ENCODE measurements at places on chromosomes 4 and X.

GRCh38 chr4:137390707-137391106, 141.6 kb downstream of the PCDH18 start:
- no peak overlapping the region for H3K27ac ChIP-seq
- no peaks in the 10 kb centered on the region for H3K36me3 ChIP-seq
- H3K4me1 ChIP-seq = no peaks in the 10 kb centered on the region
- no peak overlapping the region for H3K4me3 ChIP-seq

DNA sequence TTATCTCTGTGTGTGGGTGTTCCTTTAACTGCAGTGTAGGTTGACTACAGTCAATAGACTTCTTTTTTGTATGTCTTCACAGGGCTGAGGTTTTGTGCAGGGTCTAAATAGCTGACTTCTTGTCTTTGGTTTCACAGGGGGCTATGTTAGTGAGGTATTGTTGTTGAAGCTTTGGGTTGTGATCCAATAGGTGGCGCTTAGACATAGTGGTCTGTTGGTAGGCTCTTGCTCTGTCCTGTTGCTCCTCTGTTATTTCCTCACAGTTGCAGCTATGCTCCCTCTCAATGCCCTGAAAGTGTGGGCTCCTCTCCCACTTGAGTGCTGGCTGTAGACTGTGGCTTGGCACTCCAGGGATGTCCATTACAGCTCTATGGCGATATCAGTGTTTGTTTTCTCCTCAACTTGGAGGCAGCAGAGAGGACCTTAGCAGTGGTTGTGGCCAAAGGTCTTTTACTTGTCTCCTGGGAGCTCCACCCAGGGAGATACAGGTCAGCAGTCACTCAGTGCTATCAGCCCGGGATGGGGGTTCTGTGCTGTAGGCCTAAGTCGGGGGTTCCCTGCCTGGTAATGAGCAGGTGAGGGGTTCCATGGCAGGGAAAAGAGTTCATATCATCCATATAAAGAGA, 14.0 kb downstream of the POF1B start:
- no peaks in the 10 kb centered on the region for H3K36me3 ChIP-seq
- no peak for DNase-seq
- H3K4me3 ChIP-seq = no peak overlapping the region
- H3K27me3 ChIP-seq = no peaks in the 10 kb centered on the region

GRCh38 chr4:107619066-107619465, 101.0 kb downstream of the PAPSS1 start:
- H3K4me1 ChIP-seq = peaks cover 13% of the 10 kb centered on the region
- no peak overlapping the region for H3K27ac ChIP-seq
- no peaks in the 10 kb centered on the region for H3K36me3 ChIP-seq
- H3K27me3 ChIP-seq = no peaks in the 10 kb centered on the region
- H3K4me3 ChIP-seq = no peak overlapping the region

DNA sequence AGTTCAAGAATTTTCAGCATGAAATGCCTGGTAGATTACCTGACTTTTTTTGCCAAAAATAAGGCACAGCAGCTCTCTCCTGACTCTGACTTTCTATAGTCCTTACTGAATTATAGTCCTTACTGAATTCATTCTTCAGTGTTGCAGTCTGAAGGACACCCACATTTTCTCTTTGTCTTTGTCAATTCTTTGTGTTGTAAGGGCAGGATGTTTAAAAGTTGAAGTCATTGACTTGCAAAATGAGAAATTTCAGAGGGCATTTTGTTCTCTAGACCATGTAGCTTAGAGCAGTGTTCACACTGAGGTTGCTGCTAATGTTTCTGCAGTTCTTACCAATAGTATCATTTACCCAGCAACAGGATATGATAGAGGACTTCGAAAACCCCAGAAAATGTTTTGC, 168.0 kb downstream of the SOWAHB start:
- no peak for DNase-seq
- H3K4me1 ChIP-seq = peaks cover 13% of the 10 kb centered on the region
- H3K36me3 ChIP-seq = no peaks in the 10 kb centered on the region

GRCh38 chr4:140926672-140927071, 170.5 kb upstream of the TBC1D9 start:
- no peak overlapping the region for H3K4me3 ChIP-seq
- no peak overlapping the region for H3K27ac ChIP-seq
- no peaks in the 10 kb centered on the region for H3K36me3 ChIP-seq
- no peak for DNase-seq

- H3K4me3 ChIP-seq = no peak overlapping the region
- H3K4me1 ChIP-seq = no peaks in the 10 kb centered on the region
- no peaks in the 10 kb centered on the region for H3K27me3 ChIP-seq
- no peaks in the 10 kb centered on the region for H3K36me3 ChIP-seq
- DNase-seq = no peak
These were observed 148.4 kb upstream of the PLAC1 start for GRCh38 chrX:134806707-134807038.

- H3K27ac ChIP-seq = no peak overlapping the region
- no peak for DNase-seq
- no peaks in the 10 kb centered on the region for H3K36me3 ChIP-seq
- no peak overlapping the region for H3K4me3 ChIP-seq
These were observed 68.0 kb downstream of the ATOH1 start for GRCh38 chr4:93896516-93896915.

DNA sequence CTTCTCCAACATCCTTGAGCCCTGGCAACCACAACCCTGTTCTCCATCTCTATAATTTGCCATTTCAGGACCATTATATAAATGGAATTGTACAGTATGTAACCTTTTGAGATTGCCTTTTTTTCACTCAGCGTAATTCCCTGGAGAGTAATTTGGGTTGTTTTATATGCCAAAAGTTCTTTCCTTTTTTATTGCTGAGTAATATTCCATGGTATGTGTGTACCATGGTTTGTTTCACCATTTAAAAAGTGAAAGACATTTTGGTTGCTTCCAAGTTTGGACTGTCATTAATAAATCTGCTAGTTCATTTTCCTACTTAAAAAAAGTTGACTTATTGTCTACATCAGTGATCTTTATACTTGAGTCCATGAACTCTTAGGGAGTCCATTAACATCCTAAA, 33.0 kb upstream of the SMIM10 start:
- no peak overlapping the region for H3K4me3 ChIP-seq
- H3K36me3 ChIP-seq = no peaks in the 10 kb centered on the region
- H3K27me3 ChIP-seq = no peaks in the 10 kb centered on the region
- H3K27ac ChIP-seq = no peak overlapping the region

GRCh38 chr4:127239902-127240763, 392.6 kb upstream of the INTU start:
- H3K4me1 ChIP-seq = no peaks in the 10 kb centered on the region
- no peaks in the 10 kb centered on the region for H3K27me3 ChIP-seq
- no peak overlapping the region for H3K27ac ChIP-seq
- no peak overlapping the region for H3K4me3 ChIP-seq
- no peak for DNase-seq

- no peaks in the 10 kb centered on the region for H3K4me1 ChIP-seq
- DNase-seq = no peak
- no peak overlapping the region for H3K27ac ChIP-seq
- H3K27me3 ChIP-seq = no peaks in the 10 kb centered on the region
These were observed 30.5 kb upstream of the SHOX start for GRCh38 chrX:599837-600715.

Measured in body of pancreas (tissue), 4 donors.